ENCODE measurements at places on chromosomes 5 and 9. TPM values are rescaled to one million over a fixed set of nuclear protein-coding genes. Genes with fewer than 3 reads are reported as not detected.

The KCNIP1 gene
- 0.45 TPM for total RNA-seq

The CHSY3 gene
- 11.9 TPM for total RNA-seq

The C9 gene
- total RNA-seq = 0.07 TPM

The LOX gene
- 1,249 TPM for total RNA-seq

The EPB41L4A gene
- total RNA-seq = 8.2 TPM

The TMC1 gene
- not detected for total RNA-seq

The SLC36A3 gene
- total RNA-seq = not detected

The C1QTNF3 gene
- 0.95 TPM for total RNA-seq

DNA sequence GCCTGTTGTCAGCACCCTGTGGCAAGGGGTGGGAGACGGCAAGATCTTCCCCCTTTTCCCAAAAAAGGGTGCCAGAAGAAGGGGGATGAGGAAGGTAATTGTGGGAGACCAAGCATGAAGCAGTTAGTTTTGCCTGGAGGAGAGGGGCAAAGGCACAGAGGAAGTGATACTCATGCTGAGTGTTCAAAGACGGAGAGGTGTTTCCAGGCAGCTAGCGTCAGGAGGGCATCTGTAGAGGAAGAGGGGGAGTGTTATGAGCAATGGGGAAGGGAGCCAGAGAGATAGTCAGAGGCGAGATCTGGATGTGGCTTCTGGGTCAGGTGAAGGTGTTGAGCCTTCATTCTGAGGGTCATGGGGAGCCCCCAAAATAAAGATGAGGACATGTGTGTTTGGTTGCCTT, 26.9 kb upstream of the ADAM19 start:
- DNase-seq = peak; percentile 55
- H3K4me3 ChIP-seq = no peak overlapping the region
- no peaks in the 10 kb centered on the region for H3K27me3 ChIP-seq
- peak overlapping the region; percentile 94 for H3K27ac ChIP-seq
- no peaks in the 10 kb centered on the region for H3K36me3 ChIP-seq
- peaks cover 30% of the 10 kb centered on the region for H3K4me1 ChIP-seq

DNA sequence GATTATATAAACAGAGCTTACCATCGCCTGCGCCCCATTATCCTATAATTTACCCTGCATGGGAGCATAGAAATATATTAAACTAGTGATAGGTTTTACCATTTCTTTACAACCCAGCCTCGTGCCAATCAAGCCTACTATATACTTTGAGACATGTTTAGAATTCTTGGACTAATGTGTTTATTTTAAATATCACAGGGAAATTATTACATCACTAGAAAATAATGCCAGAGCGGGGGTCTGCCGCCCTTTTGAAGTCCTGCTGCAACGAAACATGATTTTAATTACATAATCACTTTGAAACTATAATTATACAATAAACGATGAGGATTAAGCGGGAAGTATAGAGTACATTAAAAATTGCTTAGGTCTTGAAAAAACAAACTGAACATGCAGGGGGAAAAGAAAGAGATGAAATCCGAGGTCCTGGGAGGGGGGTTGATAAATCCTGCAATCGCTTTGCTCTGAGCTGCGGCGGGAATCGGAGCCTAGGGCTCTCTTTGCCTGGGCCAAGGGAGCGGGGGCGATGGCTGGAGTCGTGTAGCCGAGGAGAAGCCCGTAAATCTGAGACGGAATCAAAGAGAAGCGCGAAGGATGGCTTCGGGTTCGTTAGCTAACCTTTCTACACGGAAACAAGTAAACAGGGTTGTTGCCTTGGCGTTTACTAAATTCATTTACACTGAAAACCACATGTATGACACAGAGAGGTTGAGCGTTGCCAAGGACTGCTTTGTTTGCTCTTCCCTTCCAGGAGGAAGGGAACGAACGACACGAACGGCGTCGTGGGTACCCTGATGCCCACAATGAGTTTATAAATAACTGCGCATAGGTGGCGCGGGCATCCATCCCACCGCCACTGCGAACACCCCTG, 127.6 kb downstream of the TMEM174 start:
- H3K27ac ChIP-seq = no peak overlapping the region
- no peaks in the 10 kb centered on the region for H3K36me3 ChIP-seq
- peaks cover 37% of the 10 kb centered on the region for H3K4me1 ChIP-seq
- no peak overlapping the region for H3K4me3 ChIP-seq
- no peak for DNase-seq

DNA sequence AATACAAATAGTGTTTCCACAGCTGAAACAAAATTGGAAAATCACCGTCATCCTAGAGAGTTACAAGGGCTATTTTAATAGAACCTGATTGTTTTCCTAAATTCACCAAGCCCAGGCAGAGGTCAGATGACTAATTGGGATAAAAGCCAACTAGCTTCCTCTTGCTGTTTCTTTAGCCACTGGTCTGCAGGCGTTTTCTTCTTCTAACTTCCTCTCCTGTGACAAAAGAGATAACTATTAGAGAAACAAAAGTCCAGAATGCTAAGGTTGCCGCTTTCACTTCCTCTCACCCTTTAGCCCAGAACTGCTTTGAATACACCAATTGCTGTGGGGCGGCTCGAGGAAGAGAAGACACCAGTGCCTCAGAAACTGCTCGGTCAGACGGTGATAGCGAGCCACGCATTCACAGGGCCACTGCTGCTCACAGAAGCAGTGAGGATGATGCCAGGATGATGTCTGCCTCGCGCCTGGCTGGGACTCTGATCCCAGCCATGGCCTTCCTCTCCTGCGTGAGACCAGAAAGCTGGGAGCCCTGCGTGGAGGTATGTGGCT, at the start of gene TLR4:
Gene TLR4, plus strand, starts transcription at position 380 of the 552 bp plus-strand sequence. Its CDS starts 70 bp downstream, at position 450.
- H3K27ac ChIP-seq = peak within 1 kb of the TSS; percentile 87
- peak; percentile 86 for DNase-seq
- H3K4me1 ChIP-seq = peaks cover 18% of the 10 kb centered on the region
- H3K4me3 ChIP-seq = peak within 1 kb of the TSS; percentile 74
- no peaks in the 10 kb centered on the region for H3K27me3 ChIP-seq

- H3K27ac ChIP-seq = no peak overlapping the region
- H3K27me3 ChIP-seq = no peaks in the 10 kb centered on the region
- no peaks in the 10 kb centered on the region for H3K4me1 ChIP-seq
- H3K36me3 ChIP-seq = no peaks in the 10 kb centered on the region
- H3K4me3 ChIP-seq = no peak overlapping the region
Measured at GRCh38 chr9:68547417-68547816, 6.7 kb upstream of the TMEM252 start.

GRCh38 chr5:75185763-75186162, 50.9 kb downstream of the ANKRD31 start:
- no peak for DNase-seq
- no peak overlapping the region for H3K4me3 ChIP-seq
- H3K36me3 ChIP-seq = no peaks in the 10 kb centered on the region
- no peaks in the 10 kb centered on the region for H3K4me1 ChIP-seq
- no peak overlapping the region for H3K27ac ChIP-seq

DNA sequence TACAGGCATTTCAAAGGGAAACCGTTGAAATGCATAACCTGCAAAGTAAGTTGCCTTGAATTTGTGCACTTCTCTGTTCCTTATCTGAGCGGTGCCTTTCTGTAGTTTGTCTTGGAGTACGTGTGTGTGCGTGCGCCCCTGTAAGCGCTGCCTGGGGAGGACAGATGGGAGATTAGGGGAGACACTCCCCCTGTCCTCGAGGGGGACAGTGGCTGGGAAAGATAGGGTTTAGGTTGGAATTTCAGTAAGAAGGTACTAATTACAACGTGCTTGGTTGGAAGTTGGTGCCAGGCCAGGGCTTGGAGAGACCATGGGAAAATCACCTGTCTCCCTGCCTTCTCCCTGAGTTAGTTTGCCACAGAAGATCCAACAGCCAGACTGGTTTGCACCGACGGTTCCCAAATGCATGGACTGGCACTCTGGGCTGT, 73.2 kb downstream of the PIK3R1 start:
- DNase-seq = peak; percentile 20
- peaks cover 3% of the 10 kb centered on the region for H3K36me3 ChIP-seq
- H3K4me1 ChIP-seq = peaks cover 14% of the 10 kb centered on the region
- H3K4me3 ChIP-seq = peak overlapping the region; percentile 63
- H3K27ac ChIP-seq = peak overlapping the region; percentile 53

- DNase-seq = no peak
- H3K36me3 ChIP-seq = no peaks in the 10 kb centered on the region
- H3K4me1 ChIP-seq = no peaks in the 10 kb centered on the region
- no peak overlapping the region for H3K4me3 ChIP-seq
Measured at GRCh38 chr5:1216918-1217295, 8.3 kb upstream of the SLC6A18 start.

DNA sequence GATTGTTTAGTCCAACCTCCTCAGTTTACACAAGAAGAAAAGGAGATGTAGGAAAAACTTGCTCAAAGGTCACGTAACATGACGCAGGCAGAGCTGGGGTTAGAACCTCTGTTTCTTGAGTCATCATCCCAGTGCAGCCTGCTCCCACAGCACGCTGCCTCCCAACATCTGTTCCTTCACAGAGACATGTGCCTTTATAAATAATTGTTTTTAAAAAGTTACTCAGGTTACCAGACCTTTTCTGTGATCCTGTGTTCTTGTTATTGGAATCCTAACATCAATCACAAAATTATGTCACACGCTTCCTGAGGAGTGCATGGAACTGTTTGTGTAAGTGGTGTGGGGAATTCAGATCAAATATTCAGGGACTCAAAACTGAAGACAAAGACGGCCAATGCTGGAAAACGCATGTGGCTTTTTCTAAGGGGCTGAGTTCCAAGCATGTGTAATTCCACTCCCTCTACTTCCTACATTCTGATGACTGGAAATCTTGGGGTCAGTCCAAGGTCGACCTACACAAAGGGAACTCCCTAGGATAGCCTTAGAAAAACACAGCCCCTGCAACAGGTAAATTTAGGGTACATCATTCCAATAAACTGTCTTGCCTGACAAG, 184.3 kb downstream of the TSSK1B start:
- H3K27me3 ChIP-seq = no peaks in the 10 kb centered on the region
- peak overlapping the region; percentile 80 for H3K27ac ChIP-seq
- peak; percentile 98 for DNase-seq
- peaks cover 22% of the 10 kb centered on the region for H3K4me1 ChIP-seq
- no peaks in the 10 kb centered on the region for H3K36me3 ChIP-seq

GRCh38 chr9:34771007-34771406, 61.1 kb upstream of the CCL21 start:
- H3K4me1 ChIP-seq = no peaks in the 10 kb centered on the region
- no peaks in the 10 kb centered on the region for H3K36me3 ChIP-seq
- no peak for DNase-seq
- H3K27ac ChIP-seq = no peak overlapping the region
- H3K27me3 ChIP-seq = no peaks in the 10 kb centered on the region
- no peak overlapping the region for H3K4me3 ChIP-seq

- H3K4me1 ChIP-seq = peaks cover 4% of the 10 kb centered on the region
- no peak for DNase-seq
- H3K27me3 ChIP-seq = no peaks in the 10 kb centered on the region
- no peak overlapping the region for H3K4me3 ChIP-seq
Measured at GRCh38 chr5:665956-666711, 27.0 kb downstream of the TPPP start.

DNA sequence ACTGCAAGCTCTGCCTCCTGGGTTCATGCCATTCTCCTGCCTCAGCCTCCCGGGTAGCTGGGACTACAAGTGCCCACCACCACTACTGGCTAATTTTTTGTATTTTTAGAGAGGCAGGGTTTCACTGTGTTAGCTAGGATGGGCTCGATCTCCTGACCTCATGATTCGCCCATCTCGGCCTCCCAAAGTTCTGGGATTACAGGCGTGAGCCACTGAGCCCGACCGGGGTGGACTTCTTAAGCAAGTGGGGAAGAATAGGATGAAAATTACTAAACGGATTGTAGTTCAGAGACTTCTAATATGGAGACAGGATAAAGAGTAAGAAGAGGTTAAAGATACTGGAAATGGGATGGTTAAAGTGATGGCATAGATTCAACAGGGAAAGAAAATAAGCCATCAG, 132.3 kb upstream of the IRX2 start:
- H3K4me1 ChIP-seq = no peaks in the 10 kb centered on the region
- DNase-seq = no peak
- no peaks in the 10 kb centered on the region for H3K36me3 ChIP-seq
- H3K4me3 ChIP-seq = no peak overlapping the region

- no peaks in the 10 kb centered on the region for H3K36me3 ChIP-seq
- H3K4me1 ChIP-seq = no peaks in the 10 kb centered on the region
- no peaks in the 10 kb centered on the region for H3K27me3 ChIP-seq
- H3K27ac ChIP-seq = no peak overlapping the region
Measured at GRCh38 chr5:25439025-25439424, 794.2 kb upstream of the CDH10 start.

GRCh38 chr5:149172709-149173505, 31.6 kb downstream of the ABLIM3 start:
- no peak overlapping the region for H3K4me3 ChIP-seq
- H3K4me1 ChIP-seq = peaks cover 39% of the 10 kb centered on the region
- H3K27ac ChIP-seq = peak overlapping the region; percentile 93

DNA sequence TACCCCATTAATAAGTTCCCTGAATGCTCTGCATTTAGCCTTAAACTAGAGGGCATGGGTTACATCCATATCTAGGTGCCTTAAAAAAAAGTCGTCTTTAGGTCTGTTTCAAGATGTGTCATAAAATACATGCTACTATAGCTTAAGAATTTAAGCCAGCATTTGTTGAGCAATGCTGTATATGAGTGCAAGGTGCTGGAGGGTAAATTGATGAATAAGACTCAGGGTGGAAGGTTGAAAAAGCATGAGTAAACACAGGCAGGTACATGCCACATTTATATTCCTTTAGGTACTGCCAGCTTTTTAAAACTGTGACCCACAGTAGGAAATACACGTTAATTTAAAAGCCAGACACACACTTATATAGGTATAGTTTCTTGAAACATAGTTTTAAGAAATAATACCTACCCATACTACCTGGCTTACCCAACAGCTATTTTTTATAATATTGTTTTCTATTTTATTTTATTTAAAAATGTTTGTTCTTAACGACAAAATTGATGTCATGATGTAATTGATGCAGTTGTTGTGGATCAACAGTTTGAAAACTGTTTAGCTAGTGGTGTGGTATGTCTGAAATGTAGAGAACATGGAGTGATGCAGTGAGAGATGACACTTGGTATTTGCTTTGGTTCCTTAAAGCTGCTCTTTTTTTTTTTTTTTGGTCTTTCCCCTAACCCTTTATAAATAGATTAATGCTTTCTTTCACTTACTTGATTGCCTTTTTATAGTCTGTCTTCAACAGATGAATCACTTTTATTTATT, 3.9 kb downstream of the HMGCR start:
- peaks cover 9% of the 10 kb centered on the region for H3K4me1 ChIP-seq
- H3K27me3 ChIP-seq = no peaks in the 10 kb centered on the region
- no peak overlapping the region for H3K27ac ChIP-seq
- H3K36me3 ChIP-seq = peaks cover 20% of the 10 kb centered on the region

- no peaks in the 10 kb centered on the region for H3K27me3 ChIP-seq
- H3K4me3 ChIP-seq = peak overlapping the region; percentile 84
- no peaks in the 10 kb centered on the region for H3K36me3 ChIP-seq
- H3K27ac ChIP-seq = no peak overlapping the region
- peaks cover 11% of the 10 kb centered on the region for H3K4me1 ChIP-seq
Measured at GRCh38 chr5:146448783-146449519, 1.8 kb downstream of the TCERG1 start.

GRCh38 chr9:10254338-10254737, 358.5 kb downstream of the PTPRD start:
- no peaks in the 10 kb centered on the region for H3K36me3 ChIP-seq
- no peak overlapping the region for H3K4me3 ChIP-seq
- peaks cover 6% of the 10 kb centered on the region for H3K4me1 ChIP-seq
- no peak overlapping the region for H3K27ac ChIP-seq
- no peak for DNase-seq

All from astrocyte (in vitro differentiated cells and primary cell).